ENCODE measurements at places on chromosomes 7 and 10.

DNA sequence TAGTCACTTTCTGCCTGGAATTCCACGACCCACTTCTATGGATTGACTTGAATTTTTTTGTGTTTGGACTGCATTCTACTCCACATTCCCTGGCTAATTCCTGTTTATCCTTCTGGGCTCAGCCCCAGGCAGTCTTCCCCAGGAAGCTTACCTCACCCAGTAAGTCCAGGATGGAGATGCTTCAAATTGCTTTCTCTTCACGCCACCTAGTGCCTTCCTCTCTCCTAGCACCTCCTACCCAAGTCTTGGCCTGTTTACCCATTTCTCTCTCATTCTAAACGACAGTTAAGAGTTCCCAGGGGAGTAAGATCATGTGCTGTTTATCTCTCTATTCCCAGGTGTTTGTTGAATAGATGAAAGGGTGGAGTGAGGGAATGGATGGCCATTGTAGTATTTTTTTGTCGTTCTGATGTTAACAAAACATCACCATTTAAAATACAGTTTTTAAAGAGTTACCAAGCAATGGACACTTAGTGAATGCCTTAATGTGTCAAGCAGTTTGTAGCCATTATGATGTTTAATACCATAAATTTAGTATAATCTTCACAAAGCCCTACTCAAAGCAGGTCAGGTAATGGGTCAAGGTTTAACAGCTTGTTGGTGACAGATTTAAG lies 45.5 kb upstream of the TARP start:
- peak; percentile 33 for DNase-seq

DNA sequence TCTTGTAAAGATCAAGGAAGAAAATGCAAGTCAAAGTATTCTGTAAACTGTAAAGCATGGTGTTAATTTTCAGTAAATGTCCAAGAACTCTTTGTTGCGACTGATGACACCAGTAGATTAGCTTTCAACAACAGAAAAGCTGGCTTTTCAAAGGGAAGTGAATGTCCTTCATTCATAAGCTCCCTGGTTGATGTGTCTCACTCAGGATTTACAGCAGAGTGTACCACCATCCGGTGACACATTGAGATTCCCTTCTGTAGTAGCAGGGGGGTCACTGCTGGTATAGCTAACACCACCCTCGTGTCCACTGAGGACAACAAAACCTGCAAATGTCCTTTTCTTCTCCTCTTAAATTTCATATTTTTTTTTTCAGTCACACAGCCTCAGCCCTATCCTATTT lies 253.4 kb downstream of the SORCS1 start:
- no peak for DNase-seq

GRCh38 chr7:151599401-151600227 lies 79.9 kb upstream of the RHEB start:
- DNase-seq = peak; percentile 37

- no peak for DNase-seq
These were observed 23.7 kb downstream of the SLC29A3 start for GRCh38 chr10:71342573-71343391.

DNA sequence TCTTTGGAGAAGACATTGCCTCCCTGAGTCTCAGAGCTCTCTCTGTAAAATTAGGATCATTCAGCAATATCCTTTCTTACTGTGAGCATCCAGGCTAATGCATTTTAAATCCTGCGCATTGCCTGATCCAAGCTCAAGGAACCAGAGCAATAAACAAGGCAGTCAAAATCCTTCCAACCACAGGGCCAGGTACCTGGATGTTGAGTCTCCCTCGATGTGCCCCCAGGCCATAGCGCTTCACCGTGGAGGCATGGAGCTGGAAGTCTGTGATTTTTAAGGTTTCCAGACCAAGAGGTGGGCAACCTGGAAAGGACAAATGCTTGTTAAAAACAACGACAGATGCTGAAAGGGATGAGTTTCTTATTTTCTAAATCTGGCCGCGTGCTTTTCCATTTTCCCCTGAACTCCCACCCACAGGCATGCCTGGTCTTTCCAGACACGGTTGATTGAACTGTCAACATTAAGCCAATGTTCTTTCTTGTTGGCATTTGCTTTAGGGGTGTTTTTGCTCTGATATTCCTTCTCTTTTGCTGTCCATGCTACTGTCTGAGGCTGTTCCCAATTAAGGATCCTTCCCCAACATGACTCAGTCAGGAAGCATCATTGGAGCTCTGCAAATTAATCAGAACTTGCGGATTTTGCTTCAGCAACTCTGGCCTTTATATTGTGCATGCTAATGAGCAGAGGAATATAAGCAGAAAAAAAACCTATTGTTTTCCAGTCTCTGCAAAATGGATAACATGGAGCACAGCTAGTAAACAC lies 29.0 kb downstream of the CPXM2 start:
- DNase-seq = no peak

DNA sequence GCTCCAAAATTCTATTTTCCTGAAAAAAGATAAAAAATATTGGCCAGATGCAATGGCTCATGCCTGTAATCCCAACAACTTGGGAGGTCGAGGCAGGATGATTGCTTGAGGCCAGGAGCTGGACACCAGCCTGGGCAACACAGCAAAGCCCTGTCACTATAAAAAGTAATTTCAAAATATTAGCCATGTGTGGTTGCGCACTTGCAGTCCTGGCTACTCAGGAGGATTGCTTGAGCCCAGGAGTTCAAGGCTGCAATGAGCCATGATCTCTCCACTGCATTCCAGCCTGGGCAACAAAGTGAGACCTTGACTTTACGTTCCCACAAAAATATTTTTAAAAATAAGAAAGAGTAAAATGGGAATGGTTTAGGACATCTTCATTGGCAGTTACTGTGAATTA lies 104.1 kb upstream of the AFAP1L2 start:
- DNase-seq = no peak

- DNase-seq = no peak
These were observed 43.6 kb upstream of the KLF6 start for GRCh38 chr10:3828404-3829155.

DNA sequence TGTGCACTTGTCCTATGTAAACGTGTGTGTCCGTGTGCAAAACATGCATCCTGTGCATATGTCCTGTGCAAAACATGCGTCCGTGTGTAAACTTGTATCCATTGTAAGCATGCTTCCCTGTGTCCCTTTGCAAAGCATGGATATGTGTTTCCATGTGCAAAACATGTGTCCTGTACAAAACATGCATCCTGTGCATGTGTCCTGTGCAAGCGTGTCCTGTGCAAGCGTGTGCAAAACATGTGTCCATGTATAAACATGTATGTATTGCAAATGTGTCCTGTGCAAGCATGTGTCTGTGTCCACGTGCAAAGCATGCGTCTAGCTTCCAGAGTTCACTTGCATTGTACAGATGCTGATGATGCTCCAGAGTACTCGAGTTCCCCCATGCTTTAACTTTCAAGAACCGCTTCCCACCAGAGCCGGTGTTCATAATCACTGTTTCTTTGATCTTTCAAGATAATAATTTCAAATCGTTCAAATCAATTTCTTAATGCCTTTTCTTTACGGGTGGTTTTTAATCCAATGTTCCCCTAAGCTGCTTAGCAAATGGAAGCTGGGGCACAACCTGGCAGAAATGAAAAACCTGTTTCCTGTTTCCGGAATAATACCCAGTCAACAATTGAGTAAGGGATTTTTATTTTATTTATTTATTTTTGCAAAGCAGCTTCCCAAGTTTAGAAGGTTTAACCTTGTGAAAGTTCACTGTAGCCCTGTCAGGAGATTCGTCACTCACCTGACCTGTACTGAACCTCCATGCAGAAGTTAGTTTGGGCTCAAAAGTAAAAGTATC lies 641 bp upstream of the ASB13 start:
- DNase-seq = no peak

DNA sequence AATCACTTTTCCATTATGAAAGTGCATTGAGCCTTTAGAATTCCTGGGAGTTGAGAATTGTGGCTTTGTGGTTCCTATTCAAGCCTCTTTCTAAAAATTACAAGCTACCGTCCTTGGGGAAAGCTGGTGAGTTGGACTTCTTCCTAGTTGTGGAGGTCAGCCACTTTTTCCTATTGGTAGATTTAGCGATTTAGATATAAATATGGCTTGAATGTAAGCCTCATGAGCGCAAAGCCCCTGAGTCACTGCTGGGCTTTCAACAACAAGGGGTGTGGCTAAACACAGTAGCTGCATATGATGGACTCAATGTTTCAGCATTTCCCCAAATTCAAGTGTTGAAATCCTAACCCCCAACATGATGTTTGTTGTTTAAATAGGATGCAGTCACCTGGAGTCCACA lies 150.0 kb upstream of the IGFBP3 start:
- no peak for DNase-seq

DNA sequence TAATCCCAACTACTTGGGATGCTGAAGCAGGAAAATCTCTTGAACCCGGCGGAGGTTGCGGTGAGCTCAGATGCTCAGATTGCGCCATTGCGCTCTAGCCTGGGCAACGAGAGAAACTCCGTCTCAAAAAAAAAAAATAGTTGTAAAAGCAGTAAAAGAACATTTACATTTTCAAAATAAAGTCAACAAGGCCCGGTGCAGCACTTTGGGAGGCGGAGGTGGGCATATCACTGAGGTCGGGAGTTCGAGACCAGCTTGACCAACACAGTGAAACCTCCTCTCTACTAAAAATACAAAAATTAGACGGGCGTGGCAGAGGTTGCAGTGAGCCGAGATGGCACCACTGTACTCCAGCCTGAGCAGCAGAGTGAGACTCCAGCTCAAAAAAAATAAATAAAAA lies 4.0 kb downstream of the CCAR1 start:
- no peak for DNase-seq

GRCh38 chr7:3739983-3740382 lies 438.9 kb downstream of the SDK1 start:
- no peak for DNase-seq

DNA sequence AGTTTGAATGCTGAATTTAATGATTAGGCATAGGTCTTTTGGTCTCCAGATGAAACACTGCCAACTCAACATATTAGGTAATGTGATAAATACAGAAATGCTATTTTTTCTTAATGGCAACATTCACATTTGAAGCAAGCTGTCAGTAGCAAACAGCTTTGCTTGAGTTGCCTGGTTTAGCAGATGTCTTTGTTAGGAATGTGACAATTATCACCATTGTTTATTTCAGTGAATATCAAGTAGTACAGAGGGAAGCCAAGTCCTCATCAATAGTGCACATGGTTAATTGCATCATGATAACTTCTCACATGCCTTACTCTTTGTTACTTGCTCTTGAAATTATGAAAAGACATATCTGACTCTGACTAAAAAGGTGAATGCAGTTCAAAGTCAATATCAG lies 23.7 kb upstream of the SEPTIN7 start:
- no peak for DNase-seq

GRCh38 chr7:155808549-155809331 lies 3.5 kb downstream of the SHH start:
- DNase-seq = peak; percentile 61

- no peak for DNase-seq
These were observed 76.7 kb downstream of the EMX2 start for GRCh38 chr10:117619223-117619622.

DNA sequence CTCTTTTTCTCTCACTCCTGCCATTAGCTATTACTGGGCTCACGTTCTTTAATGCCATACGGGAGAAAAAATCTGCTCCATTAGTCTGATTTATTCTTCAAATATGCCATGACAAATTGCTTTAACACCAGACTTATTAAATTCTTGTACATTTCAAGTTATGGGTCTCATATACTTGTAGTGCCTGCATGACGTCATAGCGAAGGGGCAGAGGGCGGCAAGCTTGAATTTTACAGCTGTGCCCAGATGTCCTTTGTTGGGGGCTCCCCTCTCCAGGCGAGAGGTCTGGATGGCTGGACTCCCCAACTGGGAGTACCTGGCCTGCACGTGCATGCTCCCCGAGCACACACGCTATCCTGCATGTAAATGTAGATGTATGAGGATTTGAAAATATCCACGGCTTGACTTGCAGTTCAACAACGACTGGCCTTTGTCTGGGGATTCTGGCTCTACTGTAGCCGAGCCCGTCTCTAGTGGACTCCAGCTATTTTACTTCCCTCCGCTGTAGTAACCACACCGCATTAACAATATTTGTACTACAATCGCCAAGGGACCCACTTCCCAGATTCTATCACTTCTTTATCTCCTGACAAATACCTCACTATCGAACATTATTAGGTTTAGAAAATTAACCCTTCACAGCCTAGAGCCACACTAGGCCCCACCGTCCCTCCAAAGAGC lies 79.5 kb downstream of the EBF3 start:
- DNase-seq = no peak

- no peak for DNase-seq
These were observed 23.4 kb downstream of the ACSM6 start for GRCh38 chr10:95217476-95217875.

DNA sequence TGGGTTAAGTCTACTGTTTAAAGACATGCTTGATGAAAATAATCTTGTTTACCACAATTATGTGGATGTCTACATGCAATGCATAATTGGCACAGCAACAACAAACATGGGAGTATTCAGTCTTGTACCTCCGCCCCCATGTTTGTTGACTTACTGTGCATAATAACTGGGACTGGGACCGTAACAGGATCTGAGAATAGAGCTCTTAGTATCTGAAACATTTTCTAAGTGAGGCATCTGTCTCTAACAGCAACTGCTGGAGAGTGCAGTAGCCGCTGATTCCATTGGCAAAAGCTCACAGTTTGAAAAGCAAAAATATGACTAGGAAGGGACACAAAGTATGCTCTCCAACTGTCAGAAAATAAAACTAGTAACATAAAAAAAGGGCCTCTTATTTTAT lies 61.6 kb downstream of the ENO4 start:
- DNase-seq = no peak

DNA sequence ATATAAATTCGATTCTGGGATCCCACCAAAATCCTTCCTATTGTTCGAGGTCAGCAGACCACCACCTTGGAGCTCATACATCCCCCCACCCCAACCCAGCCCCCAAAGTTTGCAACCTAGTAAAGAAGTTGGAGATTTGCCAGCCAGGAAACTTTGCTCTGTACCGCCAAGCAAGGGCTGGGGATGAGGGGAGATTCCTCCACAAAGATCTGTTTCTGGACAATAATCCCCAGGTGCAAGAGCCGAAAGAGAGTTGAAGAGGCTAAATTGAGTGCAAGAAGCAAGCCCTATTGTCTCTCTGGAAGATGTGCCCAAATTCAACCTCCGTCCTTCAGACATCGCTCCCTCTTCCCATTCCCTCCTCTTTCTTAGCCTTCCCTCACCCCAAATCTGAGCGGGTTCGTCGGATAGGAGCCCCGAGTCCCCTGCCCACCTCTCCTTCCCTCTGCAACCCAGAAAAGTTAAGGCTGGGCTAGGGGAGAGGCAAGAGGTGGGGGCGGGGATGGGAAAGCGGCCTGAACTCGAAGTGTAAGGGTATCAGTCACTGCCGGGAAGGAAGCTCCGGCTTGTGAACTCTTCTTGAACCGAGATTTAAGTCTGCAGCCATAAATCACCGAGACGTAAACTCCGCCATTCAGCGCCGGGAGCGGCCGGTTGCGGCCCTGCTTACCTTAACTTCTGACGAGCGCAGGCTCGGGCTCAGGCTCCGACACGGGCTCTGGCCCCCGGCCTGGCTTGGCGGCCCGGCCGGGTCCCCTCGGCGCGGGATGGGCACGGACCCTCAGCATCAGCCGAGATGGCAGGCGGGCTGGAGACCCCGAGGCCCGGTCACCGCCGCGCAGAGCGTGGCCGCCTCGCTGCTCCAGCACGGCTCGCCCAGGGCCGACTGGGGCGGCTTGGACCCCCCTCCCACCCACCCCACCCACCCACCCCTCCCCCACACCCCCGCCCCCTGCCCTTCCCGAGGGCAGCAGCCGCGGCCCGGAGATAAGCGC lies 10.8 kb upstream of the HOXA2 start:
- DNase-seq = no peak

GRCh38 chr7:92517631-92518030 lies 10.7 kb downstream of the PEX1 start:
- DNase-seq = no peak
